ENCODE measurements at places on chromosomes 2 and 18.

- no peak for DNase-seq
Measured at GRCh38 chr2:222572264-222572721, 83.6 kb downstream of the FARSB start.

- no peak for DNase-seq
Measured at GRCh38 chr2:237256887-237257286, 157.1 kb downstream of the COL6A3 start.

GRCh38 chr2:150339951-150340350, 147.5 kb downstream of the RND3 start:
- no peak for DNase-seq

DNA sequence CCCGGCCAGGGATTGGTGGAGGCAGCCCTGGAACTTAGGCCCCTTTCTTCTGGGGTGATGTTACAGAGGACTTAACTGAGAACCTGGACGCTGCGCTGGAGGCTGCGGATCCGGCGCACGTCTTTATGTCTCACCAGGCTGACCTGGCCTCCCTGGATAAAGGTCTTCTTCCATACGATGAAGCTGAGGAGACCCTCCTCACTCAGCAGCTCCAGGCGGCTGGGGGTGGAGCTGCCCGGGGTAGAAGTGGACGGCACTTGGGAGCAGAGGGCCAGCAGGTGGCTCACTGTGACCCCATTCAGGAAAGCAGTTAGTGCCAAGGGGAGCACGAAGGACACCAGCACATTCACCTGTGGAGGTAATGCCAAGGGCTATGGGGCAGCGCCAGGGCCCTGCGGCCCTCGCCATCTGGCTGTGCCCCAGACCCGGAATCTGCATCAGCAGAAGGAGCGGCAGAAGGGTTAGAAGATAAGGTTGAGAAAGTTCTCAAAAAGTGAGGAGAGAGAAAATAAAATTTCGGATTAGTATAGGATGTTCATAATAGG, 8.0 kb downstream of the NTSR2 start:
- DNase-seq: no peak

DNA sequence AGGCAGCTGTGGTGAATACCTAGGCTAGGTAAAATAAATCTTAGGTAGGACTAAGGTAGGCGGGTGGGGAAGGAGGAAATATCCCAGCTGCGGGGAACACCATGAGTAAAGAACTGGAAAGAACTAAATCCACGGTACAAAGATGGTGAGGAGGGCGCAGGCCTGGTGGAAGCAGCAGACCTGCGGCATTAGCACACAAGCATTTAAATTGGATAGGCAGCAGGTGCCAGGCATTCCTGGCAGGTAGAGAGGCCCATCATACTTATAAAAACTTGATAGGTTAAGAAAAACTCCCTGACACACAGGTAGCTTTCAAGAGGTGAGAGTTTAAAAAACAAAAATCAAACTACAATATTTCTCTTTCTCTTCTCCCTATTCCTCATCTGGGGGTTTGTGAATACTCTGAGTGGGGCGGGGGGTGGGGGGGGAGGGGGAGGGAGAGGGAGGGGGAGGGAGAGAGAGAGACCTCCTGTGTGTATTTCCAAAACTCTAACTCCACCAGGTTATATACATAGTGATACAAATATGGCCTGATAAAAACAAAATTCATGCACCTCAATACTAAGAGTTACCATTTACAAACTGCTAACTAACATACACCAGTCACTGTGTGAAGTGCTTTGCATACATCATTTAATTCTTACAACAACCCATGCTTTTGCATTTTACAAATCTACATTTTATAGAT, 13.5 kb downstream of the AAK1 start:
- no peak for DNase-seq

GRCh38 chr2:119184512-119184911, 26.0 kb upstream of the C1QL2 start:
- DNase-seq: no peak

DNA sequence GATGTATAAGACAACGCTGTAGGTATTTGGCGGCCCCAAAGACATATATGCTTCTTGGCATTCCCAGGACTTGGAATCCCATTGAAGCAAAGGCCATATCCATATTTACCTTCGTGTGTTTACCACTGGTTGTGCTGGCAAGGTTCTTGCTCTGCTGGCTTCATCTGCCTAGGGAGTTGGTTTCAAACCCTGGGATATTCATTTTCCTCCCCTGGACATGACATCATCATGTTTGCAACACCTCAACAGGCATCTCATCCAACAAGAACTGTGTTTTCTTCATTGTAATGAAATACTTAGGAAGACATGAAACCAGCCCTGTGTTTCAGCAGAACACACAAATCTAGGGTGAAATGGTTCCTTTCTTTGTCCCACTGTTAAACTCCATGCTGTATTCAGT, 77.9 kb upstream of the PHLPP1 start:
- no peak for DNase-seq

DNA sequence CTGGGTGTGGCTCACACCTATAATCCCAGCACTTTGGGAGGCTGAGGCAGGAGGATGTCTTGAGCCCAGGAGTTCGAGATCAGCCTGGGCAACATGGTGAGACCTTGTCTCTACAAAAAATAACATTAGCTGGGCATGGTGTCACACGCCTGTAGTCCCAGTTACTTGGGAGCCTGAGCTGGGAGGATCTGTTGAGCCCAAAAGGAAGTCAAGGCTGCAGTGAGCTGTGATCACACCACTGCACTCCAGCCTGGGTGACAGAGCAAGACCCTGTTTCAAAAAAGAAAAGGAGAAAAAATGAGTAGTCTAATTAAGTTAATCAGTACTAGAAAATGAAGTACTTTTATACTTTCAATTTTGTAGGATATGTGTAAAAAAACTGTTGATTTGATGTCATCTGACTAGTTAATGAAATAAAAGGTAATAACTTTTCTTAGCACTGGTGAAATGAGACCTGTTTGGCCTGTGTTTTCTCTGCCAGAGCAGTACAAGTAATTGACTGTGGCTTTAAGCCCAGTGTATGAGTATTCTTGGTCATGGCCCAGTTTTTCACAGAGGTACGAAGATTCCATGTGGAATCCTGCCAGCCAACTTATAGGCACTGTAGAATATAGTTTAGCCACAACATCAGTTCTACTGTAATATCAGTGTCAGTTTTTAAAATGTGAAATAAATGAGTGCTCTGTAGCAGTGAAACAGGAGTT, 35.8 kb downstream of the MFSD6 start:
- DNase-seq: no peak

- no peak for DNase-seq
Measured at GRCh38 chr2:23323917-23324680, 60.9 kb upstream of the KLHL29 start.

DNA sequence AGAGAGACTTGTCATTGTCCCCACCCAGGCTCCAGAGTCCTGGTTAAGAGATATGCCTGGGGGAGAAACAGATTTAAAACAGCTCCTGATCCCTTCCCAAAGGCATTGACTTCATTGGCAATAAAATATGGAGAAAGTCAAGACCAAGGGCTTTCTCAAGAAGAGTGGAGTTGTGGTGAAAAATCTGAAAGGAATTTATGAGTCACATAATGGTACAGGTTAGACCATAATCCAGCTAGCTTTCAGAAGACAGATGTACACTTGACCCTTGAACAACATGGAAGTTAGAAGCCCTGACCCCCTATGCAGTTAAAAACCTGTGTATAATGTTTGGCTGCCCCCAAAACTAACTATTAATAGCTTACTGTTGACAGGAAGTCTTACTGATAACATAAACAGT, 599.1 kb upstream of the SOX11 start:
- no peak for DNase-seq
